Activated naive CD8-positive, alpha-beta T cell treated with anti-CD3 and anti-CD28 coated beads, Interleukin-2, amount 10 ng/mL, durations not matched to agents 7 days and 5 days (primary cell): ENCODE measurements at places on chromosomes 1 and 21. TPM values are rescaled to one million over a fixed set of nuclear protein-coding genes. Genes with fewer than 3 reads are reported as not detected.

- peak; percentile 62 for DNase-seq
Observed at GRCh38 chr21:41369105-41369919, 7.5 kb downstream of the MX2 start.

DNA sequence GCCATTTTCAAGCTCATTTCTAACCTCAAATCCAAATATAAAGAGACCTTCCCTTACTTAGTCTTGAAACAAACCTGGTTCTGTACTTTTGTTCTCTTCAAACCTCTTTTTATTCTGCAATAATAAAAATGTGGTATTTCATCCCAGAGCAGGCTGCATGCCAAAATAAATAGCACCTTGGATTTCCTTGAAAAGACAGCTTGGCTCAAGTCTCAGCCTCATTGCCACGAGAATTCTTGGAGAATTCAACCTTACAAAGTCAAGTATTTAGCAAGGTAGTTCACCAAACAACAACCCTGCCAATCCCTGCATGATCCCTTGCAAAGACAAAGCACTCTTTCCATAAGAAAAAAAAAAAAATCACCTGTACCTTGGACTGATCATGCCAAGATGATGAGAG is 33.8 kb downstream of the KANK4 start:
- DNase-seq: no peak

TNFRSF14 gene
- 134 TPM for total RNA-seq

GRIK3 gene
- not detected for total RNA-seq

KCNC4 gene
- total RNA-seq: 8.9 TPM

ELAVL4 gene
- total RNA-seq: not detected

TTC39A gene
- not detected for total RNA-seq
